ENCODE measurements at places on chromosomes 1 and 21.

GRCh38 chr1:27253596-27253995, 19.2 kb downstream of the WDTC1 start:
- DNase-seq: no peak

DNA sequence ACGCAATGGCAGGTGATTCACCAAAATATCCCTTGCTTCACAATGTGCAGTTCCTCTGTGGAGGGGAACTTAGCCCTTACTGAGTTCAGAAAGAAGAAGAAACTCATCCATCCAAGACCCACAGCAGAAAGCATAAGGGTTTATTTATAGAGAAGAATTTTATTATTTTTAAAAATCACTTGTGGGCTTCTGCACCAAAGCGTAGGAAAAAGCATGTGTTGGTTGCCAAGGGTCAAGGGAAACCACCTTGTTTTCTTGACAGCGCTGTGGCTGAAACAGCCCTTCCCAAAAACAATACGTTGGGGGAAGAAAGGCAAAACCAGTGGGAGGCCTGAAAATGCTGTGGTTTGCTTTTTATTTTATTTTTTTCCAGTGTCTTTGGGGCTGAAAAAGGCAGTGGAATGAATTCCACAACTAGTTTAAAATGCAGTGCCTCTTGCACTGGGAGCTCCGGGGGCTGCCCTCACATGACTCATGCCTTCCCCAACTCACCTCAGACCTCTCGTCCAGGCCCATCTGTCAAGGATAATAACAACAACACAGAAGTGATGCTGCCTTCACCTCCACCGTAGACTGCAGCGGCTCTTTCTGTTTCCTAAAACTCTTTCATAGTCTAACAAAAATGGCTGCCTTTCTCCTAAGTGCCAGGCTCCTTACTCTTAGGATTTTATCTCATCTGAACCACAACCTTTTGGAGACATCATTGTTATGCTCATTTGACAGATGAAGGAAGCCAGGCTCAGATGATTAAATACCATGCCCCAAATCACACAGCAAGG, 224.2 kb upstream of the JUN start:
- DNase-seq: no peak

DNA sequence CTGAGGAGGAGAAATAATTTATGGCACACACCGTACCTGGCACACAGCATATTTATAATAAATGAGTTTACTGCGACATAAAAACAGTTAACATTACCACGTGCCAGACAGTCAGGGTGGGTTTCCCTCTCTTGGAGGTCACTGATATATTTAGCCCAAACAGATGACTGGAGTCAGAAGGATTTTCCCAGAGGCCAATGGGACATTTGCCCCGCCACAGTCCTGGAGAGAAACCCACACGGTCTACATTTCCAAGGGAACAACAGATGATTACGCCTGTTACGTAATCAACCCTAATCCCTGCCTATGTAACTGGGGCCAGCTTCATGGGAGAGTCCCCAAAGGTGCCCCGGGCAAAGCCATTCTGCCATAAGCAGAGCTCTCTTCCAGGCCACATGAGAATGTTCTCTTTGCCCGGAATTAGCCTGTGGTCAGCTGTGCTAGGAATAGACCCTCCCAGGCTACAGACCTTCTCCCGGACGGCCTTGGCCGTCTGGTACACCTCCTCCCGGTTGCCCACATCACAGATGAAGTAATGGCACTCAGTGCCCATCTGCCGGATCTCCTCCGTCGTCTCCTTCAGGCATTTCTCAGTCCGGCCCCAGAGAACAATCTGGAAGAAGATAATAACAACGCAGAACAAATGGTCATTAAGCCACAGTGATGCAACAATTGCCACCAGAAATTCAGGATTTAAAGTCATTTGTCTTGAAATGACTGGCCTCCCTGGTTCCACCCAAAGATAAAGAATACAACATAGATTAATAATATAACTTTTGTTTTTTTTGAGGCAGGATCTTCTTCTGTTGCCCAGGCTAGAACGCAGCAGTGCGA, 37.7 kb downstream of the DHRS3 start:
- DNase-seq: no peak

DNA sequence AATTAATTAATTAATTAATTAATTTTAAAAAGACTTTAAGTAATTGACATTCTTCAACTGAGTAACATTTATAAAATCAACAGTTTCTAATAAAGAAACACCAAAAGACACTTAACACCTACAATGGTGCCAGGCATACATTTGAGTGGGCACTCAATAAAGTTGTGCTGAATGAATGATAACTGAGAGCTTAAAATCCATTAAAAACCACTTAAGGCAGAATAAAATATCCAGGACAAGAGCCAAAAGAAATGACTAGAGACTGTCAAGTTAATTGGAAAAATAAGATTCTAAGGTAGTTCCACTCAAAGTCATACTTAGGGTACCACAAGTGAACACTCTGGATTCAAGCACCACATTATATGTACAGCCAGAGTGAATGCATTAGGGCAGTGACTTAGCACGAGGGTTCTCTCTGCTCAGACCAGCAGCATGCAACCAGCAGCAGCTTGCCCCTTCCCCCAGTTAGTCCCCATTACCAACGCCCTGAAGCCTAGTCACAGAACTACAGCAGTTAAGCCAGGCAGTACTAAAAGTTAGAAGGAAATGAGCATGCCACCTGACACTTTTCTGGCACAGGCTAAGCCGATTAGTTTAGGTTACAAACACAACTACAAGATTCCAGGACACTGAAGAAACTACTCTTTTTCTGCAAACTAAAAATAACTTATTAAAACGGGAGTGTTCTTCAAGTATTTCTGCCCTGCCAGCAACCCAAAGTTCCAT, 46.5 kb downstream of the LUZP1 start:
- no peak for DNase-seq

DNA sequence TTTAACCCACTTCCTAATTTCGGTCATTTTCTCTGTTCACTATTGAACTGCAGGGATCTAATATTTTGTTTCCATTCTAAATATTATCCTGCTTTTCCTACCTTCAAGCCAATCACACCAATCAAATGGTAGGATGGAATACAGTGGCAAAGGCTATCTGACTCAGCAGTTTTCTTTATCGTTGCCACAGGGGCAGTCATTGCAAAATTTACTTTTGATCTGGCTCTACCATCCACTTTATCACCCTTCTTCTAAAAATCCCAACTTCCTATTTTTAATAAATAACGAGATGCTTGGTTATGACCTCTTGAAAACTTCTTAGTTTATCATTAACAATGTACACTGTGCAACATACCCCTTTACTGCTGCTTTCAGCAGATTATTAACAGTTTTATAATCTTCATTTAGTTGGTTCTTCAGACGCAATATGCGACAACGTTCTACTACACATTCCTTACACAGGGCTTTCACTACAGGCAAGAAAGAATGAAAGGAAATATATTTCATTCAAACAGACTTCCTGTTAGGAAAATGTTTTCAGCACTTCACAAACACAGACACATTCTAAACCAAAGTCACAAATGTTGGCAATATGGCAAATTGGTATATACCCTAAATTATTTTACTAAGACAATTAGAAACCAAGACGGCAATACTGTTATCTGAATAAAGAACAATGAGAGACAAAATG, 52.3 kb upstream of the RAP1GAP start:
- no peak for DNase-seq

DNA sequence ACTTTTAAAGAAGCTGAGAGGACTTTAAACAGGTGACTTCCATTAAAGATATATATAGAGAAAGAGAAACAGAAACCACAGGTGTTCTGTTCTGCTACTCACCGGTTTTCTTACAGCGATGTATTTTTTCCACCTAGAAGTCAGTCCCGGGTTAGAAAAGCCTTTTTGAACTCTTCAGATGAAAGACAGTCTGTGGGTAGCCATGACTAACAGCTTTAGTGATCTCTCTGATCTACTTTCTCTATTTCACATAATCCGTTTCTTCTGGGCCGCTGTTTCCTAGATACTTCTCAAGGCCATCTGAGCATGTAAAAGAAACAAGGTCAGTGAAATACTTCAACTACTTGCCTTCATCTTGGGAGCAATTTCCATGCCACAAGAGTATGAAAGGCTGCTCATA, 25.1 kb downstream of the WDR64 start:
- no peak for DNase-seq

DNA sequence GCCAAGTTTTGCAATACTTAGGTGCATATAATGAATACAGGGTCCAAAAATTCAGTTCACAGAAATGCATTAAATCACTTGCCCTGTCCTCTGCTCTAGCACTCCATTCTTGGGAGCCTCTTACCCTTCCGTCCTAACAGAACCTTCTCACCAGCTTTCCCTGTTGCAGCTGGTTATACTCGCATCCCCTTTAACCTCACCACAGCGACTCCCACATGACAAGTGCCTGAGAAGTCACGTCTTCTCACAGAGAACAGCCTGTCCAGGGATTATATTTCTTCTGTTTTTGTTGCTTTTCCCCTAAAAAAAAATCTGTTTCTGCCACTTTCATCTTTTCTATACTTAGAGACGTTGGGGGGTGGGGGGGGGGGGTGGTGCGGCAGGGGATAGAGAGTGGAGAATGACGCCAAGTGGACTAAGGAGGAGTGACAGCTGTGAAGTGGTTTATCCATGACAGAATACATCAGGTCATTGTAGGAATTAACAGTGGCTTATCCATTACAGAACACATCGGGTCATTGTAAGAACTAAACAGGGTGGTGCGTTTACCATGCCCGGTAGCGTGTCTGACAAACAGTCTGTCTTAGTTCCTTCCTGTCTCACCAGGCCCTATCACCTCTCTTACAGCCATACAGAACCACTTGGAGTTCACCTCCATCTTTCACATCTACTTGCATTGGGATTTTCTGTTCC, 117.6 kb downstream of the UBE2U start:
- DNase-seq: no peak

DNA sequence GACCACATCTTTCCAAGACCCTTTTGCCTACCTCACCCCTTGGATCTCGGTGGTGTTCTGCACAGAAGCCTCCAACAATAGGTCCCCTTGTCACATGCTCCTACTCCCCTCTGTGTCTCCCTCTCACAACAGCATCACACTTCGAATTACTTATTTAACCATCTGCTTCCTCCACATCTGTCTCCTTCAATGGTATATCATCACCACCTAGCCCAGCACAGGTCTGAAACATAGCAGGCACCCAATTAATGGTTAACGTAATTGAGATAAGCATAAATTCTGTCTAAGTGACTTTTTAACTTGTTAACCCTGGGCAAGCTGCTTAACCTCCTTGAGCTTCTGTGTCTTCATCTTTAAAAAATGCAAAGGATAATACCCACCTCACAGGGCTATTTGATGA, 100.3 kb upstream of the BARHL2 start:
- DNase-seq: no peak

DNA sequence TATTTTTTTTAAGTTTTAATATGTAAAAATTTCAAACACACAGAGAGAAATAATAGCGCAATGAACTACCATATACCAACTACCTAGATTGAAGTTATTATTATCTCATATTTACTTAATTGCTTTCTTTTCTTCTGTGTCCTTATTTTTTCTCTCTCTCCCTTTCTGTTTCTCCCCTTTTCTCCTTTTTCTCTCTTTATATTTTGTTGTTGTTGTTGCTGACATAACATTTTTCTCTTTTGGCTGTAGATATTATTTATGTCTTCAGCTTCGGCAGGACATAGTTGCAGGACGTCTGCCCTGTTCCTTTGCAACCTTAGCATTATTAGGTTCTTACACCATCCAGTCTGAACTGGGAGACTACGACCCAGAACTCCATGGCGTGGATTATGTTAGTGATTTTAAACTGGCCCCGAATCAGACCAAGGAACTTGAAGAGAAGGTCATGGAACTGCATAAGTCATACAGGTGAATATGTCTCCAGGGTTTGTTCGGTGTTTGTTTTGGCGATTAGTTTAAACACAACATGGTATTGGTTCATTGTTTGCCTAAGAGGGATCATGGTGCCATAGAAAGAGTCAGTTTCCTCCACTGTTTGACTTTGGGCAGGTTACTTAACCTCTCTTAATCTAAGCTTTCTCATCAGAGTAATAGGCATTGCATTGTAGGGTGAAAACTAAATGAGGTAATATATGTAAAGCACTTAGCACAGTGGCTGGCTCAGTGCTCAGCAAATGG, 103.8 kb downstream of the EPB41 start:
- DNase-seq: no peak

DNA sequence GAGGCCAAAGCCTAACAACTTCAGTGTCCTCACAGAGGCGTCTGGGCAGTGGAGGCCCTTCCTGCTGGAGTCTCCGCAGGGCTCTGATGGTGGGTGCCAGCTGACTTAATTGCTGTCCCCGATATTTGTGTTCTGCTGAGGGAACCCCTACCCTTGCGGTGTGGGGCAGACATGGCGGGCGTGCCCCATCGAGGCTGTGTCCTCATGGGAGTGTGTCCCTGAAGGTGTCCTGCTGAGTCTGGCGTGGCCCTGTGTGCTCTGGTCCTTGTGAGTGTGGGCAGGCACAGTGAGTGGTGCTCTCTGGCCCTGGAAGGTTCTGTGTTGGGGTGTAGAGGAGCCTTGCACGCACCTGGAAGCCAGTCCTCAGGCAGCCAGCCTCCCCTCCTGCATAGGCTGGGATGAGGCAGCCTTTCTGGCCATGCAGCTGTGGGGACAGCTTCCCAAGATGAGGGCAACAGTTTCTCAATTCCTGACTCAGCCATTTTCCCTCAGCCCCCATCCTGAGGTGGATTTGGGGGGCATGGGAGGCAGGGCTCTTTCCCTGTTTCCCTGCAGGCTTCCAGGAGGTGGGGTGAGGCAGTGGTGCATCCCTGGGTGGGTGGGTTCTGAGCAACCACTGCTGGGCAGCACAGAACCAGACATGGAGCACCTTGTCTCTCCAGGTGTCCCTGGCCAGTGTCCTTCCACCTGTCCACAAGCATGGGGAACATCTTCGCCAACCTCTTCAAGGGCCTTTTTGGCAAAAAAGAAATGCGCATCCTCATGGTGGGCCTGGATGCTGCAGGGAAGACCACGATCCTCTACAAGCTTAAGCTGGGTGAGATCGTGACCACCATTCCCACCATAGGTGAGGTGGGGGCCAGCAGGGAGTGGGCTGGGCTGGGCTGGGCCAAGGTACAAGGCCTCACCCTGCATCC, 6.5 kb downstream of the C1orf35 start:
- DNase-seq: no peak

- DNase-seq: no peak
Measured at GRCh38 chr1:41322101-41322661, 39.1 kb upstream of the FOXO6 start.

DNA sequence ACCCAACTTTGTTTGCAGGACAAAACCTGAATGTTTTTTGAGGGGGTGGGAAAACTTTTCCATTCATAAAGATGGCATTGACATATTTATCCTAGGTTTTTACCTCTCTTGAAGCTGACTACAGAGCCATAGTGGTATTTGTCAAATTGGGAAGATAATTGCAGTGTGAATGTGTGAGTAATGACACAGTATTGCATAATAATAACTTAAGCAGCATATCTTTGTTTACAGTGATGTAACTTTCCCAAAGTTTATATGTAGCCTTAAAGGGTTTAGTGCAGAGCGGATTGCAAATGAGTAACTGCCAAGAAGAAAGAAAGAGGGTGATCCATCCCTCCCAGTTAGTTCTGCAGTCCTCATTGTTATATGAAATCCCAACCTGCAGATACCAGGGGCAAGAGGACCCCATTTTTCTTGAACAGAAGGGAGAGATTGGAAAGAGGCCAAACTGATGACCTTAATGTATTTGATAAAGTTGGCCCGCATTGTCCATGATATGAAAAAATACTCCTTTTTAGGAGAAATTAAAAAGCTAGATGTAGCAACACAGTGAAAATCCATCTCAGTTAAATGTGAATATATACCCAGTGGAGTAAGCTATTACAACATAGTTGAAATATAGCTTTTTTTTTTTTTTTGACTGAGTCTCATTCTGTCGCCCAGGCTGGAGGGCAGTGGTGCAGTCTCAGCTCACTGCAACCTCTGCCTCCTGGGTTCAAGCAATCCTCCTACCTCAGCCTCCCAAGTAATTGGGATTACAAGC, 23.7 kb upstream of the NFIA start:
- no peak for DNase-seq

All from activated CD8-positive, alpha-beta memory T cell treated with anti-CD3 and anti-CD28 coated beads, Interleukin-2, amount 50 U/mL, for 4 hours (primary cell).